T-helper 9 cell (primary cell): ENCODE measurements at places on chromosomes 5 and 9.

DNA sequence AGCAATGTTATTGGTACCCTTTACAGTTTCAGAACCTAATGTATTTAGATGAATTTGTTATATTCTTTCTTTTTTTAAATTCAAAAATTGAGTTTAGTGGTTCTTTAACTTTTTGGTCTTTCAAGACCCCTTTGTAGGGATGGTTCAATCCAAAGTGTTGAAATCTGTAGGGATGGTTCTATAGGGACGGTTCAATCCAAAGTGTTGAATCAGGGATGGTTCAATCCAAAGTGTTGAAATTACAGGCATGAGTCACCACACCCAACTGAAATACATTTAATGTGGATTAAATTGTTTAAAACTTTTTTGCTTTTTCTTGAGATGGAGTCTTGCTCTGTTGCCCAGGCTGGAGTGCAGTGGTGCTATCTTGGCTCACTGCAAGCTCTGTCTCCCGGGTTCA lies 30.6 kb downstream of the SNX2 start:
- no peak for DNase-seq

DNA sequence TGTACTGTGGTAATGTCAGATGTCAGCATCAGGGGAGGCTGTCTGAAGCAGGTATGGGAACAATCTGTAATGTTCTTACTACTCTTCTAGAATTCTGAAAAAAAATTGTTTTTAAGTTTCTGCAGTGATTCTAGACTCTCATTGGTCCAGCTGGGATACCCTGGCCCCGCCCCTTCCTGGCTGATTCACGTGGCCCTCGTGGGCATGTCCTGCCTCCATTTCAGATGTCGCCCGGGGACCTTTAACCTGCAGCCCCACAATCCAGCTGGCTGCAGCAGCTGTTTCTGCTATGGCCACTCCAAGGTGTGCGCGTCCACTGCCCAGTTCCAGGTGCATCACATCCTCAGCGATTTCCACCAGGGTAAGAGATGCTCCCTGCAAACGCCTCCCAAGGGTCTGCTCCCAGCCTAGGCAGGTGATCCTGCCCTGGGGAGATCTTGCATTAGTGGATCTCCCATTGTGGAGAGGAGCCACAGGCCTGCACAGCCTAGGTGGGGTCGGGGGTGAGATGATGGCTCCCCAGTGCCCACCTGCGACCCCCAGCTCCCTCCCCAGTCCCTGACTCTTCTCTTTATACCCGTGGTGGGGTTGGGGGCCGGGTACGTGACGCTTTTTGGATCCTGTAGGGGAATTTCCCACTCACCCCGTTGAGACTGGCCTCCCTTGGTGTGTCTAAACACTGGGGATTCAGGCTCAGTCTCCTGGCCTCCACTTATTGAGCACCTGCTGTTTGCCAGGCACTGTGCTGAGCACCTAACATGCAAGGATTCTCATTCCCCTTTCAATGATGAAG lies 36.5 kb downstream of the LAMC3 start:
- no peak for DNase-seq

GRCh38 chr9:33780276-33780675 lies 15.1 kb upstream of the PRSS3 start:
- no peak for DNase-seq

- DNase-seq = no peak
Measured at GRCh38 chr5:72844218-72844603, 27.8 kb downstream of the TNPO1 start.

DNA sequence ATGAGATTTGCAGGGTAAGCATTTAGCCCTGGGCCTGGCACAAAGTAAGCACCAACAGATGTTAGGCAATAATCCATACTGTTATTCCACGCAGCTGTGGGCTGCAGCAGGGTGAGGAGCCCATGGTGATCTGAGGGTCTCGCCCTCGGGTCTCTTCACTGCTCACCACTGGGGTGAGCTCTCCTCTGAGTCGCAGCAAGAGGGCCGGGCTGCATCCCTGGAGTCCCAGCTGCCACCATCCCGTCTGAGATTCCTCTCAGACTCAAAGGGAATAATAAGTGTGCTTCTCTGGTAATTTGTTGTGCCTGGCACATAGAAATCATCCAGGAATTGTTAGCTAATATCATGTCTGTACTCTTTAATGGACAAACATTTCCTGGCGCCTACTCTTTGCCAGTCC lies 6.9 kb downstream of the NKX2-5 start:
- no peak for DNase-seq

GRCh38 chr5:109479260-109479860 lies 69.6 kb upstream of the PJA2 start:
- DNase-seq = no peak

DNA sequence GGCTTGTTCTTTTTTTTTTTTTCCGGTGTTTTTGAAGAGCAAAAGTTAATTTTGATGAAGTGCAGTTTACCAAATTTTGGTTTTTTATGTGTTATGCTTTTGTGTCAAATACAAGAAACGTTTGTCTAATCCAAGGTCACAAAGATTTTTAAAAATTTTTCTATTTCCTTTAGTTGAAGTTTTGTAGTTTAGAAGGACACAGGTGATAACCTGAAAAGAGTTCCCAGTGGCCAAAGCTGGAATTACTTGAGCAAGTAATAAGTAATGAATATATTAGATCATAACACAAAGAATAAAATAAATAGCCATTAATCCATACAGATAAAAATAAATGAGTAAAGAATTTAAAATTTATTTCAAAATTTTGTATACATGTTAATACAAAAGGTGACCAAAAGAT lies 71.5 kb downstream of the FCHO2 start:
- no peak for DNase-seq

GRCh38 chr9:19231126-19231903 lies 822 bp downstream of the DENND4C start:
- DNase-seq = no peak

GRCh38 chr5:149796836-149797235 lies 66.7 kb downstream of the PPARGC1B start:
- DNase-seq = no peak

GRCh38 chr9:113488490-113488889 lies 25.0 kb downstream of the RGS3 start:
- DNase-seq = no peak

DNA sequence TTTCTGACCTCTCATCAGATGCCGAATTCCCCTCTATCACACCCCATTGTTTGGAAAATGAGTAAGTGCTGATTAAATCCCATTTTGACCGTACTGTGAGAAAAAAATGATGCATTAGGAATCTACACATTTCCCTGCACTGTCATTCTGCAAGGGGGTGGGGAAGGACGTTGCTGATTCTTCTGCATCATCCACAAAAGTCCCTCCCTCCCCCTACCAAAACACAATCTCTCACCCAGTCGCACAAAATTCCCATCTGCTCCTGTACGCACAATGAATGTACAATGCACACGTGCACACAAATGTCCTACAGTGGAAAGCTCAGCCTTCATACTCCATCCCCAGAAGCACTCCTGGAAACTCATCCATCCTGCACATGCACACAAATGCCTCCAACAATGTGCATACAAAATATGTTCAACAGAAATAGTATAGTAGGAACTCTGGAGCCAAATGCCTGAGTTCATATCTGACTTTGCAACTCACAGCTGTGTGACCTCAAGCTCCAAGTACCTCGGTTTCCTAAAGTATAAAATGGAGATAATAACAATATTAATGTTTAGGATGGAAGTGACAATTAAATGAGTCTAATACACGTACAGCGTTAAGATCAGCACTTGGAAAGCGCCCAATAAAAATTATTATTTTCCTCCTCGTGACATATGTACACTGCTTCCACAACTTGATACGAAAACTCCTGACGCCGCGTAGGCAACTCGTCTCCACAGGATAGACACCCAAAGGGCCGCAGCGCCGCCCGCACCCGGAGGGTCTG lies 809 bp downstream of the TNIP1 start:
- no peak for DNase-seq

- DNase-seq = no peak
Measured at GRCh38 chr5:55160493-55161209, 680 bp downstream of the GPX8 start.

DNA sequence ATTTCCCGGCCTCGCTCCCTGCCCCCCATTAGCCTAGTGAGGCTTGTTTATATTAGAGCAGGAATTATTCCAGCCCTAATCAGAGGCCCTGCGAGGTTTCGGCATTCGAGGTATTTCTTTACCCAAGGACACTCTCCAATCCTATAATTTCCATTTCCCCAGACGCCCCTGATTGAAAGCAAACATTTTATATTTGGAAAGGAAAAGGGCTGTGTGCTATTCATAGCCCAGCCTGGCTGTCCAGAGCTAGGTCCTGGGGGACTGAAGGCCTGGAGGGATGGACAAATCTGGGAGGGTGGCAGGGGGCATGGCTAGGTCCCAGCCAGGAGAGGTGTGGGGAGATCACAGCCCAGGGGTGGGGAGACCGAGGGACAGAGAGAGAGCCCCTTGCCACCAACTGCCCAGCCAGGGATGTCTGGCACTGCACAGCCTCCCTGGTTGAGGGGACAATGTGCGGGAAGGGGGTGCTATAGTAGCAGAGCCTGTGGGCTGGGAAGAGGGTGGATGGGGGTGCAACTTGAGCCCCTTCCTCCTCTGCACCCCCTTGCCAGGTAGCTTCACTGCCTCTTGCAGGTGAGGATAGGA lies 125.1 kb downstream of the BARX1 start:
- DNase-seq = no peak

DNA sequence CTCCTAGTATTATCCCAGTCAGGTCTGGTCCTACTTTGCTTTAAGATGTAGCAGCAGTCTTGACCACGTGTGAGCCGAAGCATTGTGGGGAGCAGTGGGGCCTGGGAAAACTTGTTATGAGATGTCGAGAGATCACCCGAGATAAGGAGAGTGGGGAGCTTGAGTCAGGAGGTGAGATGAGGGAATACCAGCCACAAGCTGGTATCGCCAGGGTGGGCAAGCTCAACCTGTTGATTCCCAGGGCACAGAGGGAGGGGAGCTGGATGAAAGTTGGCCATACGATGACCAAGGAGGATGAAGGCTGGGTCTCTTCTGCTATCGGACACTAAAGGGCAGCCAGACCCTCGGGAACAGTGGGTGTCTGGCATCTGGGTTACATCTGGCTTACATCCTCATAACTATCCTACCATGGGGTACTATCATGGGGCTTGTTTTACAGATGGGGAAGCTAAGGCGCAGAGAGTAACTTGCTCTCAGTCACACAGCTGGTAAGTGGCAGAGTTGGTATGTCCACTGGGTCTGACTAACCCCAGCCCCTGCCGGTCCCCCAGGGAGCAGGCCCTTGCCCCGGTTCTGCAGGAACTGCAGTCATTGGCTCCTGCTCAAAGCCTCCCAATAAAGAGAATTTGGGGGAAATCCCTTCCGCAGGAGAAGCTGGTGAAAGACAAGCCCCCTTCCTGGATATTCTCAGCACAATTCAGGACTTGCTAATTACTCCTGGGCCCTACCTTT lies 13.4 kb upstream of the TIFAB start:
- DNase-seq = no peak

DNA sequence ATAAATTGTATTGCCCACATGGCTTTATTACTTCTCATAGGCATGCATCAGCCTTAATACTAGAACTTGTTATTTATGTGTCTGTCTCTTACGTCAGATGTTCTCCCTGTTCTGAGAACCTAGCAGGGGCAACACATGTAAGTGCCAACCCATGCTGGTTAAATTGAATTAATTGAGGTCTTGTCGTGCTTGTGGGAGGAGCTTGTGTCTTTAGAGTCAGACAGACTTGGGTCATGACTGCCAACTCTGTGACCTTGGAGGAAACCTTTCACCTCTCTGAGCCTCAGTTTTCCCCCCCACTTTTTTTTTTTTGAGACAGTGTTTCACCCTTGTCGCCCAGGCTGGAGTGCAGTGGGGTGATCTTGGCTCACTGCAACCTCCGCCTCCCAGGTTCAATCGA lies 2.2 kb upstream of the MEGF9 start:
- no peak for DNase-seq

DNA sequence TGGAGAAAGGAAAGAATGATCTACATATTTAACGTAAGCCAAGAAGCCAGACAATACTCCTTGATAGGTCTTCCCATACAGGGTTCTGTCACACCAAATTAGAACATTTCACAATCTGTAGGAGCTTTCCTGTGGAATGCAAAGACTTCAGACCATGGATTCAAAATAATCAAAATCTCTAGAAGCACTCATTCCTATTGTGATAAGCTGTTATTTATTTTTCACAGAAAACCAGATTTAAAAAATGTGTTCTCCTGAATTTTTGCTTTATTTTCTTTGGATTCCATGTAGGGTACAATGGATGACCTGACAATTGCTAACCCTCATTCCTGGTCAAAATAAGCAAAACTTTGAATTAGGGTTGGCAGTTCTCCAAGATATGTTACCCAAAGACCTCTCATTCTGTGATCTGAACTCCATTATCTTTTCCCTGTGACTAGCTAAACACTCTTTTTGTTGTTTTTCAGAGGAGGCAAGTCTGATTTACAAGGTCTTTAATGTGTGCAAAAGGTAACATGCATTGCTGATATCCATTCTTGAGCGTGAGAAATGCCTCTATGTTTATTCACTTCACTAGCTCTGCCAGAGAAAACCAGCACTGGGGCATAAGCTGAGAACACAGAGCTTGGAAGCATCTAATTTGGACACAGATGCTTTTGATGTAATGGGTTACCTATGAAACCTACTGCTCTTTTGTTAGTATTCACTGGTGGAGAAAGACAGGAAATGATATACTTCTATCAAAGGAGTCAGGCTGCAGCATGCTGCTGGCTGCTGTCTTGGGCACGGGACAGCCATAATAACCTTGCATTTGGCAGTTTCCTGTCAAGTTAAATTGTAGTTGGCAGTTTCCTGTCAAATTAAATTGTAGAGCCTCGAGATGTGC lies 31.4 kb downstream of the ACTBL2 start:
- no peak for DNase-seq

- no peak for DNase-seq
Measured at GRCh38 chr5:179727106-179727505, 5.5 kb upstream of the MAML1 start.

DNA sequence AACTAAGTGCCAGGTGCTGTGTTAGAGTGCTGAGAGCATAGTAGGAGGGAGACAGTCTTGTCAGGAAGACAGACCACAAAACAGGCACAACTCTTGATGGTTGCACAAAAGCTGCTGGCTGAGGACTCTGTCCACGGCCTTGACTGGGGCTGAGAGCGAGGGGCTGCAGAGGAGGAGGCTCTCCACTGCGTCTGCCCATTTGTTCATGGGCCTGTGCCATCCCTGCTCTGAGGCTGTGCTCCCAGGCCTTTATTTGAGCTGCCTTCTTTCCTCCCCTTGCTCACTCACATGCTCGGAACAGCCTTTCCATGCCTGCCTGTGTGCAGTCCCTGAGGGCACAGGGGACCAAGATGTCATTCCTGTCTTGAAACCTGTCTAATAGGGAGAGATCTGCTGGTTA lies 147.8 kb downstream of the CACNA1B start:
- no peak for DNase-seq

GRCh38 chr5:16618138-16618897 lies 1.5 kb upstream of the RETREG1 start:
- DNase-seq = no peak

DNA sequence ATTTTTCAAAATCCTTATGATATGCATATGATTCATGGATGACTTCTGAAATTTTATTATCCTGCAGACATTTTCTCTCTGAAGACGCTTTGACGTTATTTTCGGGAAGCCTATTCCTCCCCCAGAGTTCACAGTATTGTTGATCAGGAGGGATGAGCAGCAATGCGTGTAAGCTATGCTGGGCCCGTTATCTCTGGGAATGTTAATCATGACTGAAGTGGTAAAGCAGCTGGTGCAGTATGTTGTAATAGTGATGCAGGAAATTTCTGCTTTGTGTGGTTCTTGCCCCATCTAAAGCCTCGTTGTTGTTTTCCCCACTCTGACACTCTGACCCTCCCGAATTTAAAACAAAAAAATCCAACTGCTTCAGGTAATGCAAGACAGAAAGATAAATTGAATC lies 1797.8 kb upstream of the WWC1 start:
- DNase-seq = no peak
